ENCODE measurements at places on chromosomes 5 and 9. TPM values are rescaled to one million over a fixed set of nuclear protein-coding genes. Genes with fewer than 3 reads are reported as not detected.
A peak's percentile ranks its signal among the peaks of the same experiment; 100 is the strongest.

DNA sequence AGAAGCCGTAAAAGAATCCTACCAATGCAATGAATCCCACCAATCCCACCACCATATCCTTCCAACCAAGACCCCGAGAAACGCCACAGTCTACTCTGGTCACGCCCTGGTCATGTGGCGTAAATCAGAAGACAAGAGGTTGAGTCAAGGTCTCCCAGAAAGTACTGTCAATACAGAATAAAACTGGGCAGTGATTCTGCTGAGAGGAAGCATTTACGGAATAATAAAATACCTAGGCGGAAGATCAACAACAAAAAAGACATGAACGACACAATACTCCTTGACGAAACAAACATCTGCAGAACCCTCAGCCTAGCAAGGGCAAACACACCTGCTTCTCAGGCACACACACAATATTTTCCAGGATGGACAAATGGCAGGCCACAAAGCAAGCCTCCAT, 62.8 kb downstream of the GOLM1 start:
- no peak for DNase-seq

GRCh38 chr5:148998174-148998797, 64.6 kb downstream of the SH3TC2 start:
- no peak for DNase-seq

GRCh38 chr5:14851597-14851996, 20.0 kb downstream of the ANKH start:
- no peak for DNase-seq

GRCh38 chr5:1310118-1310517, 15.2 kb upstream of the TERT start:
- no peak for DNase-seq

GRCh38 chr5:139438707-139439012, 665 bp downstream of the DNAJC18 start:
- no peak for DNase-seq

GRCh38 chr5:34789021-34789531, 49.9 kb upstream of the TTC23L start:
- no peak for DNase-seq

- no peak for DNase-seq
These were observed 71.8 kb upstream of the NFIL3 start for GRCh38 chr9:91495450-91495849.

DNA sequence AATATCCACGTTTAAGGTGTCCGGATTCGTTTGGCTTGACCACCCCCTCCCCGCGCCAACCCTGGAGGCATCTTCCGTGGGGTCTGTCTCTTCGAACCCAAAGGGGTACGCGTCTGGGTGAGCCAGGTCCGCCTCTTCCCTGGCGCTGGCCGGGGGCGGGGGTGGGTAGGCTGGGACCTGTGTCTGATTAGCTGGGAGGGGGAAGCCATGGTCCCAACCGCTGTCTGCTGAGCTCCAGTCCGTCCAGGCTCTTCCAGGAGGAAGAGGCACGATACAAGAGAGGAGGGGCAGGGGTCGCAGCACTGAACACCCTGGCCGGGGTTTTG, at the start of gene LVRN:
Gene LVRN (plus strand): TSS at position 237 of the 326 bp plus-strand sequence. CDS start 143 bp downstream, outside the sequence.
- no peak for DNase-seq

DNA sequence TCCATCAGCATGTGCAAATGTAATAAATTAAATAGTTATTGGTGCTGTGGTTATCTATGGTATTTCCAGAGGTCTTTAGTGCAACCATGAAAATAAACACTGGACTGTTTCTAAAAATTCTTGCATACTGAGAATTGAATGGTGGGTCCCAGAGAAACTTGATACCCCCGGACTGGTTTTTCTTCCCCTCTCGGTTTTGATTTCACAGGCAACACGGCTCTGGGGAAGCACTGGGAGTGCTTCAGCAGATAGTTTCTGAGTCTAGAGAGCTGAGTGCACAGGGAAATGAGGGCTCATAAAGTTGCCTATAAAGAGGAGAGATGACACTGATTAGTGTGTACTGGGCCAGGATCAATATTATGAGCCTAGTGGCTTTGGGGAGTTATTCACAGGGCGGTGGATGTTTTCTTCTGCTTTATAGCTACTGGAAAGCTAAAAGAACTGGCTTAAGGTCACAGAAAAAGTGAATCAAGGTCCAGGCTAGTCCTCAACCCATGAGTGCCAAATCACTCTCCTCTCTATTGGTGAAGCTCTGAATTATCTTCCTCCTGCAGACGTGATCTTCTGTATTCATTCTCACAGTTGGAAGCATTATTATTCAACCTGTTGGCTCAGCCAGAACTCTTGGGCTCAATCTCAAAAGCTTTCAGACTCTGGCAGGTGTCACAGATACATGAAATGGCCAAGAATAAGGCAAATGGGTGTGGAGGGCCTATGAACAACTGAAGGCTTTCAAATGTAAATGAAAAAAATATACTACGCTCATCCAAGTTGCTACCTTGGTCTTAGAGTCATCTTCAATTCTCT, 170.2 kb upstream of the HMHB1 start:
- DNase-seq, result peak; percentile 19

GRCh38 chr5:6419340-6419852, 29.3 kb upstream of the UBE2QL1 start:
- peak; percentile 1 for DNase-seq

DNA sequence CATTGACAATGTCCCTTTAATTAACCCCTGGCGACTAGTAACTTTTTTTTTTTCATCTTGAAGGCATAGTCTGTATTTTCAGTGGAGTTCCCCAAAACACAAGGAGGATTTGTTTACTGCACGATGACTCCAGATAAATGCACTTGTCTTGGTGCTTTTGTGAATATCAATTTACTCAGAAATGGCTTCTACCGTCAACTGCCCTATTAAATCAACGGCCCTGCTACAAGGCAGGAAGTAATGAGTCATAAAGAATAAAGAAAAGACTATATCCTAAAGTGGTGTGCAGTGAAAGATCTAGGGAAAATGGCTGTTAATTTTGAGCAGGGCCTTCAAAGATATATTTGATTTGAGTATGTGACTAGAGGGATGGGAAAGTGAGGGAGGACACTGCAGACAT, 388.3 kb upstream of the CHD1 start:
- no peak for DNase-seq

GRCh38 chr5:60295423-60295822, 401.9 kb upstream of the PDE4D start:
- DNase-seq, result no peak

GRCh38 chr9:6842584-6842947, 84.8 kb downstream of the KDM4C start:
- no peak for DNase-seq

DNA sequence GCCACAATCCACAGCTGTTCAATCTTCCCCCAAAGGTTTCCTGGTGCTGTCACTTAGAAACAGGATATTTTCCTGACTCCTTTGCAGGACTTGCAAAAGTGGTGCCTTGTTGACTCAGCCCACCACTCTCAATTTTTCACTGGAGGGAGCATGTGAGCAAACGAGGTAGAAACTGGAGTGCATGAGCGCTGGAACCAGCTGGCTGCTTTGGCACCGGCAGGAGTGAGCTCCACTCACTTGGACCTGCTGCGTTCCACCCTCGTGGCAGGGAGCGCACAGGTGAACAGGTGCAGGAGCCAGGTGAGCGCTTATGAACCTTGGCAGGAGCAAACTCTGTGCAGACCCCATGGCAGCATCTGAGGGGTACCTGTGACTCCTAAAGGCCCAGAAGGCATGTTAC, 364.1 kb upstream of the RORB start:
- DNase-seq, result no peak

DNA sequence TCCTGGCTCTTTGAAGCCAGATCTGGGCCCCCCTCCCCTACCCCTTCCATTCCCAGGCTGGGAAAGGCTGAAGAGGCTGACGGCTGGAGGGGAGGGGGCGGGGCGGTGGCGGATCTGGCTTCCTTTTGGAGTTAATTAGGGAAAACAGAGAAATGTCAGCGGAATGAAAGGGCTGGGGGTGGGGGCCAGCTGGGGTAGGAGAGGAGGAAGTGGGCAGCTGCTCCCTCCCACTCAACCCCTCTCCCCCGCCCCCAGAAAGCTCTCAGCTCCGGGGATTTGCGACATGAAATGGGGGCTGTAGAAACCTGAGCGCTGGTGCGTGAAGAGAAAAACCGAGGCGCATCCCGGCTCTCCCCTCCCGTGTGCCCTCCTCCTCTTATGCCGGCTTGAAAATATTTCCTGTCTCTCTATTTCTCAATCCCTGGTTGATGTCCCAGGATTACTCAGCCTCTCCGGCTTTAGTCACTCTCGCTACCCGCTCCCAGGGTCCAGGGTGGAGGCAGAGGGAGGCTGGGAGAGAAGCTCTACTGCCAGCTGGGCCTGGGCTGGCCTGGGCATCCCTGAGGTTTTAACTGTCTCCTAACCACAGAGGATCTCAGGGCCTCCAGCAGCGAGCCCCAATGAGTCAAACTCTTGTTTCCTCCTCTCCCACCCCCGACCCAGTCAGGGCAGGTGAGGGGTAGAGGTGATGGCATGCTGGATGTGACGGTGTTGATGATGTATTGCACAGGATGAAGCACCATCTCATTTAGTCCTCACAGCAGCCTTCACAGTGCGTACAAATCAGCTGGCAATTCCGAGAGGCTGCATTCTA, 20.1 kb downstream of the PCDHGC5 start:
- no peak for DNase-seq

DNA sequence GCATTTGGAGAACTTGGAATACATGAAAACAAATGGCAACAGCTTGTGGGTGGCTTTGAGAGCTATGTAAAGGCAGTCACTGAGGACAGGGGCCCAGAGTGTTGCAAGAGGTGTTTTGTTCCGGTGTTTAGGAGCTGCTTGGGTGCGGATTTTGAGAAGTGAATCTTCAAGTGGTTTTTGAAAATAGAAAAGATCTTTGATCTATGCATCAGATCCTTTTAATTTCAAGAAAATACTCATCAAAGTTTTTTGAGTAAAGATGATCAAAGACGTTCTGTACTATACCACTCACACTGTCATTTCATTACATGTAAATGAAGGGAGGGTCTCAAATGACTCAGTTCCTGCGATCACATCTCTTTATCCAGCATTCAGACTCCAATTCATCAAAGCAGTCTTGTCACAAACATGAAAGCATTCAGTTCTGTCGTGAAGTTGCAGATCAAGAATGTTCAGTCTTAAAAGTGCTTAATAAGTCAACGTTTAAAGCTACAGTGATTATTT, 112.5 kb downstream of the WDR41 start:
- DNase-seq, result no peak

- DNase-seq, result no peak
These were observed 110.9 kb upstream of the PRLR start for GRCh38 chr5:35341189-35341588.

- DNase-seq, result no peak
These were observed 359.8 kb upstream of the ZNF608 start for GRCh38 chr5:125106271-125106670.

DNA sequence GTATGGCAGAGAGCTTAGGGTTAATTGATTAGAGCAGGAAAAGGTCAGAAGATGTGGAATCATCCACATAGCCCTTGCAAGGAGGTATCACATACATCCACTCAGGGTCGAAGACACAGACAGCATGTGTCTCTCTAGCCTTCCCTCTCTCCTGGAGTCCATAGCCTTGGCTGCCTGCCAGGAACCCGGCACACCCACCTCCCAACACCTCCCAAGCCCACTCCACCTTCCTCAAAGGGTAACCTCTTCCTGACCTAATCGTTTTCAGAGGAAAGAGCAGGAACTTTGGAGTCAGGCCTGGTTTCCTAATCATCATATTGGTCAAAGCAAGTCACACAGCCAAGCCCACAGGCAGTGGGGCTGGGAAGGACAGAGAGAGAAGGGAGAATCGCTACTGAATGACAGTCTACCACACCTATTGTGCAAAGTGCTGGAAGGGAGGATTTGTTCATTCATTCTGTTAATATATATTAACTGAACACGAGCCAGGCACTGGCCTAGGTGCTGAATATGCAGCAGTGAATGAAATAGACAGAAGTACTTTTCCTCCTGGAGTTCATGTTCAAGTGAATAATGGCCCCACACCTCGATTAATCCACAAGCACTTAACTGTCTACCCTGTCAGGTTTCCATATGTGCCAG, 107.8 kb downstream of the KCNIP1 start:
- DNase-seq, result no peak

GBGT1 gene
- 1.8 TPM for polyA plus RNA-seq

ZNF454 gene
- polyA plus RNA-seq, result 8.4 TPM

GABRA1 gene
- polyA plus RNA-seq, result not detected

AUH gene
- 44.5 TPM for polyA plus RNA-seq

PCDHGC4 gene
- 2.8 TPM for polyA plus RNA-seq

ZDHHC12 gene
- 23.0 TPM for polyA plus RNA-seq

IFNB1 gene
- not detected for polyA plus RNA-seq

MARVELD2 gene
- polyA plus RNA-seq, result 29.3 TPM

TICAM2 gene
- 2.5 TPM for polyA plus RNA-seq

KIF20A gene
- 44.4 TPM for polyA plus RNA-seq

SNCB gene
- not detected for polyA plus RNA-seq

LCN6 gene
- polyA plus RNA-seq, result not detected

CDH6 gene
- 63.9 TPM for polyA plus RNA-seq

SLC23A1 gene
- 16.2 TPM for polyA plus RNA-seq

HEMGN gene
- 3.4 TPM for polyA plus RNA-seq

GPX8 gene
- 93.8 TPM for polyA plus RNA-seq

GPR151 gene
- not detected for polyA plus RNA-seq

All from left renal pelvis (tissue), 4 donors.